ENCODE measurements at places on chromosomes 5 and 9.
A peak's percentile ranks its signal among the peaks of the same experiment; 100 is the strongest.

DNA sequence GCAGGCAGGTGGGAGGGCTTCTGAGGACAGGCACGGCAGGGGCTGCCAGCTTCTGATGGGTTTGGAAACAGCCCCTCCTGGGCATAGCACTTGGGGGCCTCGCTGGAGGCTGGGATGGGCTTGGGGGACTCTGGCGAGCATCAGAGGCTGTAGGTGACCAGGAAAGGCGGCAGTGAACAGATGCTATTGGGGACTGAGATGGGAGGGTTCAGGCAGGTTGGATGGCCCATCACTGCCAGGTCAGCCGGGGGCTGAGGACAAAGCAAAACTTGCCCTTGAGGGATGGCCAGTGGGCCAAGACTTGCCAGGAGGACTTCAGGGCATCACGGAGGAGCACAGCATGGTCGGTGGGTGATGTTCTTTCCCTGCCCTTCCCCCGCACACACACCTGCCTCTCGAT lies 6.7 kb downstream of the AIF1L start:
- no peak for DNase-seq

- DNase-seq: no peak
These were observed 68.0 kb upstream of the FANCC start for GRCh38 chr9:95385521-95385920.

GRCh38 chr9:88747768-88748167 lies 212.8 kb downstream of the NXNL2 start:
- no peak for DNase-seq

DNA sequence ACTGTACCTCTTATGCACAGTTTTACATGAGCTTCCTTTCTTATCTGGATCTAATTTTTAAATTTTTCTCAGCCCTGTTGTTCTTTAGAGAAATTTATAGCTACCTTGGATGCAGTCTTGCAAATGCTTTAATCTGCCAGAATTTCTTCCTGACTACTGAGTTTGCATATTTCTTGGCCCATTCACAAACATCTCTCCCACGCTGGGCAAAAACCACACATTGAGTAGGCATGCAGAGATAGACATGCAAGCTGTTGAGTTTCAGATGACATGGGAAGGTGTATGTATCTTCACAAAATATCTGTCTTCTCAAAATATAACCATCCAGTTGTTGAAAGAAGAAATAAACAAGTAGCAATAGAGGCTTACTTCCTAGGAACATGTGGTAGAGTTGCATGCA lies 101.2 kb downstream of the PARP8 start:
- DNase-seq: no peak

DNA sequence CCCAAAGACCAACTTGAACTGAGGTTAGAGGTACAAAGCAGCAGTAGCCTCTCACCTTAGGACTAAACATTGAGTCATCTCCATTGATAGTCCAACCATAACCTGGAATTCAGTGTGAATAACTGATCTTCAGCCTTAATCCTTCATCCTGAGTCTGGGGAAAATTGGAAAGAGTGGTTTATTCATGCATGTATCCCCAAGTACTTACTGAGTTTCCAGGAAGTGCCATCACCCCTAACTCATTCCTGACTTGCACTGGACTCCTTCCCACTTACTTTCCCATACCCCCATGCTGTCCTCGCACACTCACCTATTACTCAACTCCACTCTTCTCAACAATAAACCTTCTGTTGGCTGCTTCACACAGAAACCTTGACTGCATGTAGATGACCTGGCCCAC lies 161.4 kb upstream of the ZNF462 start:
- DNase-seq: no peak

GRCh38 chr9:76573905-76574760 lies 115.2 kb downstream of the GCNT1 start:
- DNase-seq: no peak

GRCh38 chr9:117000196-117000723 lies 313.2 kb downstream of the TRIM32 start:
- no peak for DNase-seq

- DNase-seq: no peak
These were observed 406.9 kb downstream of the KDM4C start for GRCh38 chr9:7164440-7165330.

GRCh38 chr9:113463418-113464285 lies at the start of gene RGS3:
Gene RGS3, plus strand, starts transcription at chr9:113463727. Its CDS starts 76 bp downstream, at chr9:113463803.
- DNase-seq: no peak

GRCh38 chr9:108743901-108744371 lies 111.8 kb downstream of the ACTL7B start:
- no peak for DNase-seq

- no peak for DNase-seq
These were observed 27.4 kb downstream of the LNPEP start for GRCh38 chr5:96963267-96963666.

- DNase-seq: no peak
These were observed 25.2 kb downstream of the DPYSL3 start for GRCh38 chr5:147484708-147485020.

- no peak for DNase-seq
These were observed 614.7 kb upstream of the ST8SIA4 start for GRCh38 chr5:101517795-101518194.

DNA sequence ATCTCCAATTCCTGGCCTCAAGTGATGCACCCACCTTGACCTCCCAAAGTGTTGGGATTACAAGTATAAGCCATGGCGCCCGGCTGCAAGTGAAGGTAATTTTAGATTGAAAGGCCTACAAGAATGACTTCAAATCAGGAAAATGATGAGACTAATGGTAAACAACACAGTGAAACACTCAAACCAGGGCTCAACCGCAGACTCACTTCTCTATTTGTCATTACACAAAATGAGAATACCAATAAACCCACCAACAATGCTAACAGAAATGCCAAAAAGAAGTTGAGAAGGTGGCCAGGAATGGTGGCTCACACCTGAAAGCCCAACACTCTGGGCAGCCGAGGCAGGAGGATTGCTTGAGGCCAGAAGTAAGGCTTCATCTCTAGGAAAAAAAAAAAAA lies 92.1 kb downstream of the UBAP2 start:
- DNase-seq: no peak

DNA sequence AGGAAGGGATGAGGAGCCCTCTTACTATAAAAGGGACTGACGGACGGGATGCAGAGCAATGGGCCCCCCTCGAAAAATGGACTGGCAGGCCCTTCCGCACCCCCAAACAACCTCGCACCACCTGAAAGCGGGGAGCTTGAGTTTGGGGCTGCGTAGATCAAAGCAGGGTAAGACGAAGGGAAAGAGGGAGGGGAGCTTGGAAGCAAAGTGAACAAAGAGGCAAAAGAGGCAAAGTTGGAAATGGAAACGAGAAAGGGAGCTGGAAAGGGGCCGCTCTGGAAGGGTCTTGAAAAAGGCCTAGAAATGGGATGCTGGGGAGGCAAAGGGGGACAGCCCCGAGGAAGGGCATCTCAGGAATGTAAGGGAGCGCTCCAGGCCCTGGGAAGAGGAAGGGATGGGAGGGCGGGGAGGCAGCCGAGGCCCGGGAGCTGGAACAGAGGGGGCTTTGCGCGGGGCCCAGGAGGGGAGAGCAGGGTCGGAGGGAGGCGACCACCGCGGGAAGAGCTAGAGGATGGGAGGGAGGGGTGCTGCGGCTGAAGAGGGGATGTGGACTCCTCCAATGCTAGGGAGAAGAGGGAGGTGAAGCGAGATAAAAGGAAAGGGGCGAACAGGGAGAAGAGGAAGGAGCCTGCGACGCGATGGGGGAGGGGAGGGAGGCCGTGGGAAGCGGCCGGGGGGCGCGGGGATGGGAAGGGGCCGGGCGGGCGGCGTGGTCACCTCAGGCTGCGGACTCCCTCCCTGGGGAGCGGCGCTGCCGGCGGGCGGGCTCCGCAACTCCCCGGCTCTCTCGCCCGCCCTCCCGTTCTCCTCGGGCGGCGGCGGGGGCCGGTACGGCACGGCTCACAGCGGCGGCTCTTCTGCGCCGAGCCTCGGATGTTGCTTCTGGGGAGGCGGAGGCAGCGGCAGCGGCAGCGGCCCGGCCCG lies 577 bp downstream of the RNF145 start:
- DNase-seq: peak; percentile 4

GRCh38 chr9:114806526-114806900 lies 674 bp upstream of the TNFSF15 start:
- no peak for DNase-seq

DNA sequence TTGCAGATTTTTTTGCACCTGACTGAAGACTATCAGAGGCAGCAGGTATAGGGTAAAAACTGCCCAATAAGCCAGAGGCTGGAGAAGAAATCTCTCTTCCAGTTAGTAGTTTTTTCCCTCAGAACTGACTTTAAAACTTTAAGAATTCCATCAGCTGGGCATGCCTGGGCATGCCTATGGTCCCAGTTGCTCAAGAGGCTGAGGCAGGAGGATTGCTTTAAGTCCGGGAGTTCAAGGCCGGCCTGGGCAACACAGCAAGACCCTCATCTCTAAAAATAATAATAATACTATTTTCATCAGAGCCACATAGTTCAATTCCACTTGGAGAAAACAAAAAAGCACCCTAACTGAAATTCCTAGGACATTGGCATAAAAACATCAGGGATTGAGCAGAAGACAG lies 30.3 kb downstream of the SUSD1 start:
- DNase-seq: no peak

DNA sequence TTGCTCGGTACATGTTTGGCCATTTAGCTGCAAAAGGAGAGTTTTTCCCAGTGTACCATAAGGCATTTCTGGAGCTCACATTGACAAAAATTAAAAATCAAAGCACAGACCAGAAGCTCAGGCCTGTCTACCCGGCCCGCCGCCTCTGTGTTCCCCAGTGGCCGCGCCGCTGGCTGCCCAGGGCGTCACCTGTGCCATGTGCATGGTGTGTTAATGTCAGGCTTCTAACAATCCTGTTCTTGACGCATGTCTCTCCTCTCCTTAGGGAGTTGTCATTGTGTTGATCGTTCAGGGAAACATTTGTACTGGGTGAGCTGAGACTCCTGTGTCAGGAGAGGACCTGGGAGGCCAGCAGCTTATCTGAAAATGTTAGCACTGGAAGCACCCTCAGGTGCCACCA lies 9.6 kb upstream of the NTNG2 start:
- no peak for DNase-seq

DNA sequence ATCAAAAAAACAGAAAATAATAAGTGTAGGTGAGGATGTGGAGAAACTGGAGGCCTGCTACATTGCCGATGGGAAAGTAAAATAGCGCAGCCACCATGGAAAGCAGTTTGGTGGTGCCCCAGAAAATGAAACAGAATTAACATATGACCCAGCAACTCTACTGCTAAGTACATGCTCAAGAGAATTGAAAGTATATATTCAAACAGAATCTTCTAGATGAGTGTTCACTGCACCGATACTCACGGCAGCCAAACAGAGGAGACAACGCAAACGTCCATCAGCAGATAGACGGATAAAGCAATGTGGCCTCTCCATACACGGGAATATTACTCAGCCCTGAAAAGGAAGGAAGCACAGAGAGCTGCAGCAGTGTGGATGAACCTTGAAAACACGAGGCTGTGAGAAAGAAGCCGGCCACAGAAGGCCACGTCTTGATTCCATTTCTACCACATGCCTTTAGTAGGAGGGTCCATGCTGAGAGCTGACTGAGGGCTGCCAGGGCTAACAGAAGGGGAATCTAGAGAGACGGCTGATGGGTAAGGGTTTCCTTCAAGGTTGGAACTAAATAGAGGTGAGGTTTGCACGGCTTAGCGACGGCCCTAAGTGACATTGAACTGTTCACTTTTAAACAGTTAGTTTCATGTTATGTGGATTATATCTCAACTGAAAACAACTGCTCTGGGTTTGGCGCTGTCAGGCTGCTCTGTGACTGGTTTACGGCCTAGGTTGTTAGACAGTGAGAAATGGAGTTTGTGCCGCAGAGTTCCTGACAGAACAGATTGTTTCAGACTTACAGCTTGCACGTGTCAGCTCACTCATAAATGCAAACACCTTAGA lies 29.8 kb downstream of the AHRR start:
- DNase-seq: no peak

GRCh38 chr5:98483301-98483685 lies 290.2 kb upstream of the RGMB start:
- DNase-seq: no peak

- DNase-seq: no peak
These were observed 5.2 kb upstream of the SLC27A4 start for GRCh38 chr9:128335161-128335560.

GRCh38 chr5:119402081-119402480 lies 46.3 kb downstream of the TNFAIP8 start:
- DNase-seq: no peak

DNA sequence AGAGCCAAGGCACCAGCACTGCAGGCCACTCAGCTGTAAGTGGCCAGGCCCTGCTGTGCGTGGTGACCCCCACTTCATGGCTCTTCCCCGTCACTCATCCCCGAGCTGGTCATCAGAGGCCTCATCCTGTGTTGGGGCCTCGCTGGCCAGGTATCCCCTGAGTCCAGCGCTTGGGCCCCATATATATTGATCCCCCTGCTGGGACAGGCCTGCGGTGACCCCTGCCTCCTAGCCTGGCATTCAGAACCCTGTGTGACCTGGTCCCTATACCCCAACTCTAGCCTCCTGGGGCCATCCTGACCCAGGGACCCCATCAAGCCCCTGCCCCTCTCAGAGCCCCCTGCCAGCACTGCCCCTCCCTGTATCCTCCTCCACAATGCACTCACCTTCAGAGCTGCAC lies 12.7 kb downstream of the GBGT1 start:
- DNase-seq: no peak

DNA sequence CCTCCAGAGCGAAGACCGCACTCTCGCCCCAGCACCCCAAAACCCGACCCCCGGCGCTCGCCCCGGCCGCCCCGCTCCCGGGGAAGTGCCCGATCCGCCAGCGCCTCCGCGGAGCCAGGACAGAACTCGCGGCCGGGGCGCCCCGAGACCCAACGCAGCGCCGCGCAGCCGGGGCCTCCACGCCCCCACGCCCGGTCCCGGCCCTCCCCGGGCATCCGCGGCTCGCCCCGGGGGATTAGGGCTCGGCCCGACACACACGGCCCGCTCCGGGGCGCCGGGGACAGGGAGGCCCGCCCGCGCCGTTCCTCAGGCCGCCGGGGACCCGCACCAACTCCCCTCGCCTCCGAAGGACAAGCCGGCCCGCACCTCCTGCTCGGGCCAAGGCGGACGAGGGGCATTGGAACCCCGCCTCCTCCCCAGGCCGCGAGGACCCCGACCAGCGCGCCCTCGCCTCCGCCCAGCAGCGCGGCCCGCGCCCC lies 544 bp downstream of the FNBP1 start:
- no peak for DNase-seq

- no peak for DNase-seq
These were observed 862.2 kb downstream of the DTWD2 start for GRCh38 chr5:118126159-118126558.

DNA sequence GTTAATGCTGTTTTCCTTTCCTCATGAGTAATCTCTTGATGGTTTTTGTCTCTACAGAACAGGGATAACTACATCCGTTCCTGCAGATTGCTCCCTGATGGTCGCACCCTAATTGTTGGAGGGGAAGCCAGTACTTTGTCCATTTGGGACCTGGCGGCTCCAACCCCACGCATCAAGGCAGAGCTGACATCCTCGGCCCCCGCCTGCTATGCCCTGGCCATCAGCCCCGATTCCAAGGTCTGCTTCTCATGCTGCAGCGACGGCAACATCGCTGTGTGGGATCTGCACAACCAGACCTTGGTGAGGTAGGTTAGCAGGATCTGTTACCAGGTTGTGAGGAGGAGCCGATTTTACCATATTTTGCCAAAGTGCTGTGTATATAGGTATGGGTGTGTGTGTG lies 148.2 kb downstream of the TLE4 start:
- DNase-seq: no peak

Data from activated T-cell treated with anti-CD3 and anti-CD28 coated beads for 48 hours (primary cell).